ENCODE measurements at places on chromosomes 4 and X.

- peak; percentile 83 for DNase-seq
Measured at GRCh38 chr4:121462660-121463261, 81.9 kb upstream of the QRFPR start.

- no peak for DNase-seq
Measured at GRCh38 chr4:152606753-152607152, 70.9 kb upstream of the FBXW7 start.

DNA sequence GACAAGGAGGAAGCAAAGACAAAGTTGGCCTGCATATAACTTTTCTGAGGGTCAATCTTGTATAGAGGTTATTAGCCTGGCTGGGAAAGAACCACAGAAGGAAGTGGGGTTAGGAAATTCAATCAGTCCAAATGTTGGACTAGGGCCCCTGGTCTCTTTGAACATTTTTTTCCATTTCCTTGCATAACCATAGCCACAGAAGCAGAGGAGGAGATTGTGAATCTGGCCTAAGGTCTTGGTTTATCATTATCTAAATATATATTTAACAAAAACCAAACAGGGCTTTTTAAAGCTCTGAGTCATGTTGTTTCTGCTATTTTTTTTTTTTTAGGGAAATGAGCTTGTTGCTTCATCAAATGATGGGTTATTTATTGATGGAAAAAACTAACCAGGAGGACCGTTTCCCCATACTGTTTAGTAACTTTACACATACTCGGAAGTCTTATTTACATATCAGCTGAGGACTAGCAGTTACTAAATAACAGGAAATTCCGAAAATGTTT is 97.7 kb upstream of the ACSL4 start:
- DNase-seq = peak; percentile 63

DNA sequence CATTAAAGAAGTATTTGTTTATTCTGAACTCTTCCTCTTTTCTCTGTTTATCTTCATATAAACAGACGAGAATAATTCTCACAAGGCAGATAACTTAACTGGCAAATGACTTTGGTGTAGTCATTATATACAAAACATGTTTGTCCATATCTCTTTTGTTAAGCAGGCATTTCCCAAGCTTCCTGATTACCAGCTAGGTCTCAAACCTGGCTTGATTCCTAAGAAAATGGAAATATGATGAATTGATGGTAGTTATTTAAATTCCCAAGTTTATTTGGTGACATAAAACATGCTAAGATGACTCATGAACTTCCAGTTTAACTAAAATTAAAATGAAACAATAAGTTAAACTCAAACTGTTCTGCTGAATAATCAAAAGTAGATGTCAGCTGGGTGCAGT is 96.8 kb downstream of the ARSJ start:
- peak; percentile 43 for DNase-seq

- DNase-seq = no peak
Measured at GRCh38 chrX:126170720-126171119, 4.6 kb upstream of the DCAF12L2 start.

- DNase-seq = no peak
Measured at GRCh38 chr4:38765382-38765781, 17.4 kb downstream of the TLR10 start.

DNA sequence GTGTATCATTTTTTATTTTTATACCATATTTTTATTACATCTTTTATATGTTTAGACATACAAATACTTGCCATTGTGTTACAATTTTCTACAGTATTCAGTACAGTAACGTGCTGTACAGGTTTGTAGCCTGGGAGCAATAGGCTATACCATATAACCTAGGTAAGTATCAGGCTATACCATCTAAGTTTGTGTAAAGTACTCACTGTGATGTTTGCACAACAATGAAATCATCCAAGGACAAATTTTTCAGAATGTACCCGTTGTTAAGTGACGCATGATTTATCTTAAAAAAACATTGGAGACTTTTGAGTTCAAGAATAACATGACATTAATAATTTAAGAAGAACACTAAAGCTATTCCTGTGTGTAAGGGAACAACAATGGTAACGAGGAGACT is 96.0 kb upstream of the LEF1 start:
- no peak for DNase-seq

DNA sequence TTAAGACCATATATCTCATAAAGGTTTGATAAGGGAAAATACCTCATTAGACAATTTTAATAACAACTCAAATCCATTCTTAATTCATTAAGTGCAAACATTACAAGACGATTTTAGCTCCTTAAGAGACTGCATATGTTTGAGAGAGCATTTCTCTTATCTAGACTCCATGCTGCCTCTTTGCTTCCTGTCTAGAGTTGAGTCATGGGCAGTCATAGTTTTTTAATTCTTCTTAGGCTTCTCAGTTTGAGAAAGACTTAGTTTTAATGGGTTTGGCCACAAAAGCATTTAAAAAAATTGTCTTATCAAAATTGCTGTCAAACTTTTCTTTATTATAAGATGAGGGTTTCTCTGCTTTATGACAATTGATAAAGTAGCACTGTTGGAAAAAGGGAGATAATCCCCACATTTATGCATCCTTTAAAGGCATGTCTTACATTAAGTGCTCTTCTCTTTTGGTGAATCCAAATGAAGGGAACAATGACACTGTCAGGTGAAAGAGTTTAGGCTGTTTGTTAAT is 713.4 kb downstream of the PCDH18 start:
- peak; percentile 36 for DNase-seq

- DNase-seq = no peak
Measured at GRCh38 chr4:17072483-17072882, 174.0 kb upstream of the LDB2 start.

All from cardiac fibroblast (primary cell).